ENCODE measurements at places on chromosomes 5 and 9.

DNA sequence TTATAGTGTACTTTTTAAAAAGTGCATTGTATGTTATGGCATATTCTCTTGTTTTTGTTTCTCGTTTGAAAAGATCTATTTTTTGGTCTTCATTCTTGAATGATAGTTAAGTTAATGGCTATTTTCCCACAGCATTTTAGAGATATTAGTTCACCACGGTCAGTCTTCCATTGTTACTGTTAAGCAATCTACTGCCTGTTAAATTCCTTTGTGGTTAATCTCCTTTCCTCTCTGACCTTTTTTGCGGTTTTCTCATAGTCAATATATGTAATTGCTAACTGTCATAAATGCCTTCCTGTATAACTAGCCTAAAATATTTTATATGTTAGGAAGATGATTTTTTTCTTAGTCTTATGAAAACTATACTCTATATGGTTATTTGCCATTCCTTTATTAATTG, 250.8 kb upstream of the FBXL7 start:
- no peak for DNase-seq

DNA sequence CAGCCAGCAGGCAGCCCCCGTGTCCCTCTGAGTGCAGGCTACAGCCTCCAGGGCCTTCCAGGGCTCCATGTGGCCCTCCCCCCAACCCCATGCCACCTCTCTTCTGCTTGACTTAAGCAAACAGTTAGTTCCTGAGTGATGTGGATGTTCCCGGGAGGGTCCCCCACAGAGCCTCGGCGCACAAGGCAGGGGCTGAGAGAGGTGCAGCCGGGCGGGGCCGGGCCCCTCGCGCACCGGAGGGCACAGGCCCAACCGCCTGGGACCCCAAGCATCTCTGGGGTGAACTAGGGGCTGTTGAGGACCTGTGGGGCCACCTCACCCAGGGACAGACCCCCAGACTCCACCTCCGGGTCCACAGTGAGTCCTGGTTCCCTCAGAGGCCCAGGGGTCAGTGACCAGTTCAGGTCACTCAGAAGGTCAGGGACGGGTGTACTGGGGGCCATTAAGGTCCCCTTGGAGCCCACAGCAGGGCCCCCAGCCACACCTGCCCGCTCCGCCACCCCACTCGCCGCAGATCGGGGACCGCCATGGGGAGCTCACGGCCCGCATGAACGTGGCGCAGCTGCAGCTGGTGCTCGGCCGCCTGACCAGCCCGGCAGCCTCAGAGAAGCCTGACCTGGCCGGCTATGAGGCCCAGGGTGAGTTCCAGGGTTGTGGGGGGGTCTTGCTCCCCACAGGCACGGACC, 13.2 kb downstream of the GPSM1 start:
- DNase-seq = no peak

DNA sequence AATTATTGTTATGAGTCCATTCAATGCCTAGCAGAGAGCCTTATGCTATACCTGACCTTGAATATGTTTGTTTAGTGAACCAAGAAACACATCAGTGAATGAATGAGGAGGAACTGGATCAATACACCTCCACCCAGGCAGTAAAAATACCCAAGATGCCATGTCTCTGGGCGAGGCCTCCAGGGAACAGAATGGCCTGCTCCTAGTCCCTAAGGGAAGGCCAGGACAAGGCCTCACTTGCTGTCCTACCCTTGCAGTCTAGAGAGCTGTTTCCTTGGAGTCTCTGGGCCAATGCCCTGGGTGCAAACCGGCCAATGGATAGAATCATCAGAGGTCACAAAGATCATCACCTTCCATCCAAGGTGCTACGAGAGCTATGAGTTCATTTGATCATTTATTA, 26.1 kb downstream of the TNIP1 start:
- DNase-seq = no peak

GRCh38 chr5:39934830-39935229, 510.1 kb upstream of the DAB2 start:
- DNase-seq = no peak

- no peak for DNase-seq
Observed at GRCh38 chr5:122062205-122062604, 15.9 kb downstream of the LOX start.

- DNase-seq = no peak
Observed at GRCh38 chr9:6428940-6429889, 16.2 kb downstream of the UHRF2 start.

DNA sequence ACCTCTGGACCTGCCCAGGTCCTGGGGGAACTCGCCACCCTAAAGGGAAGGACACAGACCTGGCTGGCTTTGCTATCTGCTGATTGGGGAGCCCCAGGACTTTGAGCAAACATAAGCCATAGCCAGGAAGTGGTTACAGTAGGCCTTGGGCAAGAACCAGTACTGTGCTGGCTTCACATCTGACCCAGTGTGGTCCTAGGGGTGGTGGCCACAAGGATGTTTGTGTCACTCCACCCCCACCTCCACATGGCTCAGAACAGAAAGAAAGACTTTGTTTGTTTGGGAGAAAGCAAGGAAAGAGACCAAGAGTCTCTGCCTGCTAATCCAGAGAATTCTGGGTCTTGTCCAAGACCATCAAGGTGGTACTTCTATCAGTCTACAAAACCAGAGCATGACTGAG, 334.2 kb downstream of the SPOCK1 start:
- DNase-seq = no peak

- no peak for DNase-seq
Observed at GRCh38 chr5:78827725-78828124, 157.4 kb downstream of the ARSB start.

DNA sequence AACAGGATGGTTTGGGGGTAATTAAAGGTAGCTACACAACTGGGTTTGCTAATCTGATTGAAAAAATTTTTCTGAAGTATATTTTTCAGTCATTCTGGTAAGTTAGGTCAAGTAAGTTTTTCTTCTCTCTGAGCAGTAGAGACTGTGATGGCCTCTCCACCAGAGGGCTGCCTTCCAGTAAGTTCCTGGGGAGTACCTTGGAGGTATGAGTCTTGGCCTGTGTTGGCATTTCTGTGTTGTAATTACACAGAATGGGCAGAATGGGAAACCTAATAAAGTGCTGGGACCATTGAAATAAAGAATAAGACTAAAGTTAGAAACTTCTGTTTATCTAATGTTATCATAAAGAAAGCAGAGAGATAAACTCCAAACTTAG, 430.8 kb downstream of the ARHGEF28 start:
- no peak for DNase-seq

DNA sequence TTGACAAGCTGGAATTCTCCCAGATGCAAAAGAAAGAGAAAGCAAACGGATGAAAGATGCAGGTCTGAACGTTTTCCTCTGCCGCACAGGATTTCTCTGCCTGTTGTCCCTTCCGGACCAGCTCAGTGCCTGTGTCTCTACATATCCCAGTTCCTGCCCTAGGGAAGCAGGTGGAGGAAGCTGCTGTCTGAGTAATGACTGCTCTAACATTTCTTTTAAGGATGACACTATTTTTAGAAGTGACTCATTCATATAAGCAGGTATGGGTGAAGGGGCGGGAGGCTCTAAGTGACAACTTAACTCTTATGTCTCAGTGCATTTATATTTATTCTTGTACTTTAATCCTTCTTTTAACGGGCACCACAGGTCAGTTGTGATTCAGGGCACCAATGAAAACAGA, 128.8 kb downstream of the SLC24A2 start:
- no peak for DNase-seq

GRCh38 chr5:149027636-149028035, 35.2 kb downstream of the SH3TC2 start:
- DNase-seq = no peak

GRCh38 chr5:4875942-4876341, 264.2 kb upstream of the ADAMTS16 start:
- no peak for DNase-seq

DNA sequence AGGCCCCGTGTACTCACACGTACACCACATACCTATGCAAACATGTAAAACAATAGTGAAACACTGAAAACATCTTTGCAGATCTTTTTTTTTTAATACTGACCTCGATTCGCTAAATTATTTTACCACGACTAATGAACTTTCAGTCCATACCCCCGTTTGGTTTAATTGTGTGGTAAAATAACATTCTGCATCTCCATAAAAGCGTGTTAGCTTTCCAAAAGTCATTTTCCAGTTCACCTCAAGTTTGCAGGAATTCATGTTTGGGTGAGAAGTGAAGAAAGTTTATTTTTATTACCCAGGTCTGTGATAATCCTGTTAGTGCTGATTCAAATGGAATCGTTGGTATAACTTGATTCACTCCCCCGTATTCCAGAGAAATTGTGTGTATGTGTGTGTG, 652 bp downstream of the ARSK start:
- DNase-seq = no peak

- no peak for DNase-seq
Observed at GRCh38 chr5:2797981-2798380, 46.5 kb upstream of the IRX2 start.

GRCh38 chr9:18890372-18890771, 142.6 kb downstream of the SAXO1 start:
- DNase-seq = no peak

DNA sequence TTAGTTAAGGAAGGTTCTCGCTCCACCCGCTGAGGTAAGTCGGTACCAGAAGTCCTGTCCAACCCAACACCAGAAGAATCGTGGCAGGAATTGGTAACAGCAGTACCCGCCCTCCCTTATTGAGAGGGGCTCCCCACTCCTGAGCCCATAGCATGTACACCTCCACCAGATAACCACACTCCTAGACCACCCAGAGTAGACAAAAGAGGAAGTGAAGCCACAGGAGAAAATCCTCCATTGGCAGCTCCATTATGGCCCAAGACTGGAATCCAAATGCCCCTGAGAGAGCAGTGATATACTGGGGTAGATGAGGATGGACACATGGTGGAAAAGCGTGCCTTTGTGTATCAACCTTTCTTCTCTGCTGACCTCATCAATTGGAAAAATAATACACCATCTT, 106.1 kb upstream of the EPB41L4A start:
- DNase-seq = no peak

GRCh38 chr5:122019919-122020590, 58.0 kb downstream of the LOX start:
- DNase-seq = no peak

GRCh38 chr5:143691945-143692290, 120.0 kb upstream of the HMHB1 start:
- DNase-seq = no peak

DNA sequence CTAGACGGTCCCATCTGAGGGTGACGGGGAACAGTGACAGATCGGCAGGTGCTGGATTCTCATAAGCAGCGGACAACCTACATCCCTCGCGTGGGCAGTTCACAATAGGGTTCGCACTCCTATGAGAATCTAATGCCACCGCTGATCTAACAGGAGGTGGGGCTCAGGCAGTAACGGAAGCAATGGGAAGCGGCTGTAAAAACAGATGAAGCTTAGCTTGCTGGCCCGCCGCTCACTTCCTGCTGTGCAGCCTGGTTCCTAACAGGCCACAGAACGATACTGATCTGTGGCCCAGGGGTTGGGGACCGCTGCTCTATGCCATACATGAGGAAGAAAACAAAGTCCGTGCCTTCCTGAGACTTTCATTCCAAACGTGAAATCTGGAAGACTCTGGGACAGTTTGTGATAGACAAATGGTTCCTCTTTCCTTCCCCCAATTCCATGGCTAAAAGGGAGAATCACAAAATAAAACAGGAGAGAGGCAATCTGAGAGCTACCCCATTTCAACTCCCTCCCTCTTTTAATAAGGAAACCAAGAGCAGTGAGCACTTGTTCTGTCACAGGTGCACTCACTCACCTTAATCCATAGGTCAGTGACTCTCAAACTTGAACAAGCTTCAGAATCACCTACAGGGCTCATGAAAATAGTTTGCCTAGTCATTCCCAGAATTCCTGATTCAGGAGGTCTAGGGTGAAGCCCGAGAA, 12.1 kb downstream of the PDCL start:
- peak; percentile 22 for DNase-seq

DNA sequence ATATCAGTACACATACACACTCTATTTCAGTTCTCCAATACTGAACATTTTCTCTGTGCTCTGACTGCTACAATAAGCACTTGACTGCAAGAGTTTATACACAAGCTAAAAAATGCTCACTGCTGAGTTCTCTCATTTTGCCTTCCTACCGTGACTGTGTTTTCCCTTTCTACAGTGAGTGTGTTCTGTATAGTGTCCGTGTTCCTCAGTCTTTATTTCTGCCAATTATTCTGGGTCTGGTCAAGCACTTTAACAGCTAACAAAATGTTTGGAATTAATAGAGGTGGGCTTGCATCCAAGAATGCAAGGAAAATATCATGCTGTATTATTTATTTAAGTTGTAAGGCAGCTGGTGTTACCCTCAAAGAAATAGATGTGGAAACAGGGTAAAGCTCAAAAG, 217.0 kb upstream of the NREP start:
- no peak for DNase-seq

- no peak for DNase-seq
Observed at GRCh38 chr5:178993955-178994579, 1.1 kb downstream of the GRM6 start.

DNA sequence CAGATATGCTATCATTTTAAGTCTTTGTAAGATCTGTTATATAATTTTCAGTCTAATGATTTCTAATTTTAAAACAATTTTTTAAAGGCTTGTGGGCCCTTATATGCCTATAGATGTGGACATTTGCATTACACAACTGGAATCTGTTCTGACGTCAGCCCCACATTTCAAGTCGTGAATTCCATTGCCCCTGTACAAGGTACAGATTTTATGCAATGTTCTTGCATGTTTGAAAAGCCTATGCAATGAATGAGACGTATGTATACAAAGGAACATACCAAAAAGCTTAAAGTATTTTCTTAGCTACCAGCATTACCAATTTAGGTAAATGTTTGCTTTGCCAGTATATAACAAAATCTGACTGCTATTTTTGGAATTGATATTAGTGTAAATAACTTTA, 77.2 kb downstream of the ITGA1 start:
- DNase-seq = no peak

DNA sequence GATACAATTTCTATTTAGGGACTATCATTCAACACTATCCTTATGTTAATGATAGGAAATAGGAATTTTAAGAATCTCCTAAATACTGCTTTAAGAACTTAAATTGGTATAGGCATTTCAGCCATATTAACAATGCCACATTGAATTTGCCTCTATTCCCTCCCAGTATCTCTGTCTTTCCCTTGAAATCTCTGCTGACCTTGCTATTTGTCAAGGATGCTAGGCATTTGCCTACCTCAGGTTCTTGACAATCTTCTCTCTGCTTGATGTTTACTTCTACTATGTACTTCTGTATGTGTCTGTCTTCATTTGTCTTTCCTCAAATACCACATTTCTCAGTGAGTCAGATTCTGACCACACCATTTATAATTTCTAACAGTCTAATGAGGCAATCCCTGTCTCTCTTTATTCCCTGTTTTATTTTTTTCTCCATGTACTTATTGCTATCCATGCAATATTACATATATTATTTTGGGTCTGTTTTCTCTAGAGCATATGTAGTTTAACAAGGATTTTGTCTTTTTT, 1461.4 kb upstream of the CDH9 start:
- DNase-seq = no peak

GRCh38 chr9:109289931-109290330, 30.9 kb downstream of the EPB41L4B start:
- DNase-seq = no peak

GRCh38 chr9:115845648-115846312, 307.8 kb upstream of the PAPPA start:
- no peak for DNase-seq

GRCh38 chr5:102295534-102296177, 428 bp downstream of the SLCO4C1 start:
- DNase-seq = no peak

GRCh38 chr5:134175921-134176510, 734 bp downstream of the SKP1 start:
- no peak for DNase-seq

All from stimulated activated CD8-positive, alpha-beta memory T cell treated with anti-CD3 and anti-CD28 coated beads, Interleukin-7, amount 100 ng/mL, for 1 hour (primary cell).